Tibial artery (tissue), 4 donors: ENCODE measurements at places on chromosomes 2 and 18.

- DNase-seq, result no peak
These were observed 857 bp upstream of the INHBB start for GRCh38 chr2:120344976-120345581.

- DNase-seq, result no peak
These were observed 152.2 kb downstream of the PID1 start for GRCh38 chr2:229118927-229119326.

DNA sequence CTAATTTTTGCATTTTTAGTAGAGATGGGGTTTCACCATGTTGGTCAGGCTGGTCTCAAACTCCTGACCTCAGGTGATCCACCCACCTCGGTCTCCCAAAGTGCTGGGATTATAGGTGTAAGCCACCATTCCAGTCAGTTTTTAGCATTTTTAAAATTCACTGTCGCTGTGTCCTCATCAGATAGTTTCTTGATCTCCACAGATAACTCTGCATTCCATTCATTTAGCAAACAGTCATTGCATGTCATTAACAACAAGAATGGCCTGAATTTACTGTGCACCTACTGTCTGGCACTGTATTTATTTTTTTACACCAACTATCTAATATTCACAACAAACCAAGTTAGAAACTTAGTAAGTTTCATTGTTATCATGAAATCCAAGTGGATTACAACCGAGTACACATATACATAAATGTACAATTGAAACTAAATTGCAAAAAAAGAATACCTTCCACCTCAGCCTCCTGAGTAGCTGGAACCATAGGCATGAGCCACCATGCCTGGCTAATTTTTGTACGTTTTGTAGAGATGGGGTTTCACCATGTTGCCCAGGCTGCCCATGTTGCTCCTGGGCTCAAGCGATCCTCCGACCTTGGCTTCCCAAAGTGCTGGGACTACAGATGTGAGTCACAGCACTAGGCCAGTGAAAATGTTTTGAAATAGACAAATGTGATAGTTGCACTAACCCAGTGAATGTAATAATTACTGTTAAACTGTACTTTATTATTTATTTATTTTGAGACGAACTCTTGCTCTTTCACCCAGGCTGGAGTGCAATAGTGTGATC, 4.3 kb downstream of the MCEE start:
- no peak for DNase-seq

DNA sequence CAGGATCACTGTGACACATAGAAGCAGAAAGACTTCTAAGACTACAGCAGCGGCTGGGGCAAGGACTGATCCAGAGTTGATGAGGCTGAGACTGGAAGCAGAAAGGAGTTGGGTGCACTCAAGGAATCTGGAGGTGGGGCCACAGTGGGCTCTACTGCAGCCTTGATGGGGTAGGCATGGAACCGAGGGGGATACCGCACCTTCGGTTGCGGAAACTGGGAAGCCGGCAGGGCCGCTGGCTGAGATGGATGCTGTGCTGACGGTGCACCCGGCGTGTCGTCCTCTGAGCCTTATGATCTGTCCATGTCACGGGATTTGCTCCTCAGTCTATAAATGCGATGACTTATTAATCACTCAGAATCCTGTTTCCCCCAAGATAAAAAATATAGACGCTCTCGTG, 473.5 kb upstream of the MYT1L start:
- no peak for DNase-seq

DNA sequence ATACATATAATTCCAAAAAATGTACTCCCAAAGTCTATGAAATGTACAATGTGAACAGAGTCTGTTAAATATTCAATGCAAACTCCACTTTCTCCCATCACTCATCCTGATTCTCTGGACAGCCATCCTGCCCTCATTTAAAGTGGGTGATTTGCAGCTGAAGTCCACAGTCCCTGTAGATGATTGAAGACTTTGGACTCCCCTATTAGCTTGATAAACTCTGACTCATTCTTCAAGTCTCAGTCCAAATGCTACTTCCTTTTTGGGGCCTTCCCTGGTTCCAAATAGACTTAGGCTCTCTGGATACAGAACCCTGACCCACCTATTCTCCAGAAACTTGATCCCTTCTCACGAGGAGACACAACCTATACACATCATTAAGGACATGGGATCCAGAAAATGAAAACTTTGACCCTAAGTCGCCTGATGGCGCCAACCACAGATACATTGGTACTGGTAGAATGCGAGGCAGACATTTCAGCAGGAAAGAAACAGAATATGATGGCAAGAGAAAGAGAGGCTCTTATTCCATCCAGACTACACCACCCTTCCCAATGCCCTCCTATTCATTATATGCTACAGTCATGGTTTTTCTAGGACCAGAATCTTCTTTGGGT, 122.7 kb downstream of the VIT start:
- DNase-seq, result no peak

DNA sequence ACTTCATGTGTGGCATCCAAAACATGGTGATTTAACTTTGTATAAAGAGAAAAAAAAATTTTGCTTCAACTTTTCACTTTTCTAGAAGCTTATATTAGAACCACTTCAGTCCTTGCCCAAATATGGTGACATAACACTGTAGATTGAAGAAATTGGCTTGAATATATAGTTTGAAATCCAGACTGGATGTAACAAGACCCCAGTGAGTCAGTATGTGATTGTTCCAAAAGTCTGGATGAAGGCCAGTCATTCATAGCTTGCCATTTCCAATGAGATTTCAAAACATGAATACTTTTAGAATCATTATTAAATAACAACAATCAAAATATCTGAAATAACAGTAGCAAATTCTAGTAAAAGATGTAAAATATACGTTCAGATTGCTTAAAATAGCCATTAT, 104.8 kb upstream of the FN1 start:
- no peak for DNase-seq

- no peak for DNase-seq
These were observed 384.3 kb downstream of the METTL4 start for GRCh38 chr18:2186967-2187366.

DNA sequence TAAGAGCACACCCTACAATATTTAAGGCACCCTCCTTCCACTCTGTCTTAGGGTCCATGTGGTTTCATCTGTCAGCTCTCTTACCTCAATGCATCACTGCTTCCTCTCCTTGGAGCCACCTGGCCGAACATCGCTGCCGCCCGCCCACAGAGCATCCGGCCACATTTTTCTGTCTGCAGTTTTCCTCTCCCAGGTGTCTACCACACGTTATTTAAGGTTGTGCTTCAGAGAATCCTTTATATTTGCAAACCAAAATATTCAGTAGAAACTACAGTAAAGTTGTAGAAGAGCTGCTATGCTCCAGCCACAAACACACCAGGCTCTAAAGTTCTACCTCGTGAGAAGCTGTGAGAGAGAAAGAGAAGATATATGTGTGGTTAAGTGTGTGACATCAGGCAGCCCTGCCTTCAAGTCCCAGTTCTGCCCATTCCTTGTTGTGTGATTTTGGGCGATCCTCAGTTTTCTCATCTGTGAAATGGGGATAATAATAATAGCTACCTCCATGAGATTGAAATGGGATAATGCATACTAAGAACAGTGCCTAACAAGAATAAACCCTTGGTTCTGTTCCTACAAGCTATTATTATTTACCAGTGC, 4.9 kb upstream of the STK17B start:
- no peak for DNase-seq

- no peak for DNase-seq
These were observed 170.5 kb downstream of the MYO5B start for GRCh38 chr18:50024466-50024865.
